Lower leg skin (tissue), 4 donors: ENCODE measurements at places on chromosomes 16 and 17.

DNA sequence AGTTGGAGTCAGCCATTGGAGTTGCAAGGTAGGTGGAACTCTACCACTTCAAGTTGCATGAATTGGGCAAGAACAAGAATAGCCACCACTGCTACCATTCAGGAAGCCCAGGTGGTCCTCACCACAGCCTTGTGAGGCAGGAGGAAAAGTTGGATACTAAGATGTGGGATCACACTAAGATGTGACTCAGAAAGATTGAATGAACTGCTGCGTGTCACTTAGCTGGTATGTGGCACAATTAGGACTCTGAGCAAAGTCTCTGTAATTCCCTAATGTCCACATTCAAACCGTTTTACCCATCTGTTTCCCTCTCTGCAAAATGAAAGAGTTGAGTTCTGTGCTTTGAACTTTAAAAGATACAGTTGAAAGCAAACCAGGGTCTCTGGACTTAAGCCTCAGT lies 44.7 kb upstream of the HS3ST3A1 start:
- DNase-seq: no peak

- no peak for DNase-seq
Measured at GRCh38 chr16:8677481-8677880, 3.1 kb downstream of the ABAT start.

- DNase-seq: no peak
Measured at GRCh38 chr17:4551141-4551540, 4.0 kb downstream of the MYBBP1A start.

DNA sequence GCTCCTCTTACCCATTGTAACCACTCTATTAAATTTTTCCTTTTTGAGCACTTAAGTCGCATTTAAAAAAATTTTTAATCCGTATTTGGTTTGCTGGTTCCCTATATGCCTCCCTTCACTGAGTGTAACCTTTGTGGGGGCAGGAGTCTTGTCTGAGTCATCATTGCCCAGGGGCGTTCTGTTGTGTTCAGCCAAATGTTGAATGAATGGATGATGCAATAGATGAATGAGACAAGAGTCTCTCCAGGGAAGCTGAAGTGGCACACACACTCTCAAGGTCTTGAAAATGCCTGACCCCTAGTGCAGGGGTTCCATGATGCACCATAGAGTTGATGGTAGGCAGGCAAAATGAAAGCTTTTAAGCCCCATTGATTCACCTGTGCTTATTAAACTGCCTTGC lies 123.0 kb upstream of the RBFOX1 start:
- DNase-seq: no peak

DNA sequence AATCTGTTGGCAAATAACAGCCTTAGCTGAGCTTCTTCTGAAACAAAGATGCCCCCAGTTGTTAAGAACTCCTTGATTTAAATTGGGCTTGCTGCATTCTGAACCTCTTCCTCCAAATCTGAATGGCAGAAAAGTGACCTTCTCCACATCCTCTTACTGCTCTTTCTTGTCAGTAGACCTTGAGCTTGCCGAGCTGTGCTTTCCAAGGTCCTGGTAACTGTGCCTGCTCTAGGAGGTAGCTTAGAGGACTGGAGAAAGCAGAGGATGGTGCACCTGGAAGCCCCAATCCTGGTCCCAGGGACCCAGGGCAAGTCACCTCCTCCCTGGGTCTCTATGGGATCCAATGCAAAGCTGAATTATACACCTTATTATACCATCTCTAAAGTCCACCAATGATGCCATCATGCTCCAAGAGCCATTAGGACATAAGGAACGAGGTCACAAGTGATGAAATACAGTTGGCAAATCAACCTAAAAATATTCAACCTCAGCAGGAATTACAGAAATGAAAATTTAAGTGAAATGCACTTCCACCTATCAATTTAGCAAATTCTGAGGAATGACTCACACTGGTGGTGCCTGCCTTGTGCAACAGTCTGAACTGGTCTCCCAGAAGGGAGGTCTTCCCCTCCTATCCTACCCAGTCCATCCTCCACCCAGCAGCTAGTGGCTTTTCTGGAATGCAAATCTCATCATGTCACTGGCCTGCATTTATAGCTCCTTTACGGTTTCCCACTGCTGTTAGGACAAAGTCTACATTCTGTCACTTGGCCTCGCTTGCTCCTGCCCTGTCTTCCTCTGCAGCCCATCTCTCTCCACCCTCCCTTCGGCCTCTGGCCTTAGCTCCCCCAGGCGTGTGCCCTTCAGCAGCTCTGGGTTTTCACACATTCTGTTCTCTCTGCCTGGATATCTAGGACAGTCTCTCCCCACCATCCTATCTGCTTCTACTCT lies 36.6 kb downstream of the TOM1L2 start:
- DNase-seq: peak; percentile 90

- no peak for DNase-seq
Measured at GRCh38 chr17:15256689-15257088, 8.4 kb downstream of the PMP22 start.

- DNase-seq: no peak
Measured at GRCh38 chr17:53193044-53193443, 629.7 kb upstream of the KIF2B start.
